Type B pancreatic cell (in vitro differentiated cells): ENCODE measurements at places on chromosomes 2 and 18.

DNA sequence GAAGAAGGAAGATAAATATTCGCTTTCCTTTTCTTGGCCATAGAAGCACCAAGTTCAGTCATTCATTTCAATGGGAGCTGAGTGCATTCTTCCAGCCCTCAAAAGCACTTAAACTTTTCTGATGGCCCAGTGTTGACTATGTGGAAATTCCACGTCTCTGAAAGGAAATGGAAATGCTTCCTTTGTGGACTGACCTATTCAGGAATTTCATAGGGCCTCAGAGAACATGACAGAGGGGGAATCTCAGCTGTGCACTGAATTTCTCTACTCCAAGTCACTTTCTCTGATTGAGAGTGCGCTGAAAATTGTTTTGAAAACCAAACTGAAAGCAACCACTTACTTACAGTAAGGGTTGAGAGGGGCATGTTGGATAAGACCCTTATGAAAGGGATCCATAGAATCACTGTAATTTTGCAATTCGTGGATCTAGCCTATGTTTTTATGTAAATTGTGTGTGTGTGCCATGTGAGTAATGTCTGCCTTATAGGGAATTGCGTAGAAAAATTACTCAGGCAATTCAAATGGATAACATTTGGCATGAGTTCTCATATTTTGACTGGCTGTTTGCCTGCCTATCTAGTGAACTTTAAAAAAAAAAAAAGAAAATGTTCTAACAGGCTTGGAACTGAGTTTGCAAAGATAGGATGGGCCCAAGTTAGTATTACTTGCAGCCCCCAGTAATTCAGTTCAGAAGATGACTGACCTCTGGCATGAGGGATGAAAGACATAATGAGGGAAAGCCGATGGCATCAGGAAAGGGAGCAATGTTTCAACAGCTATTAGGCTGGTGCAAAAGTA, 437.0 kb downstream of the PTPRM start:
- no peak for DNase-seq

DNA sequence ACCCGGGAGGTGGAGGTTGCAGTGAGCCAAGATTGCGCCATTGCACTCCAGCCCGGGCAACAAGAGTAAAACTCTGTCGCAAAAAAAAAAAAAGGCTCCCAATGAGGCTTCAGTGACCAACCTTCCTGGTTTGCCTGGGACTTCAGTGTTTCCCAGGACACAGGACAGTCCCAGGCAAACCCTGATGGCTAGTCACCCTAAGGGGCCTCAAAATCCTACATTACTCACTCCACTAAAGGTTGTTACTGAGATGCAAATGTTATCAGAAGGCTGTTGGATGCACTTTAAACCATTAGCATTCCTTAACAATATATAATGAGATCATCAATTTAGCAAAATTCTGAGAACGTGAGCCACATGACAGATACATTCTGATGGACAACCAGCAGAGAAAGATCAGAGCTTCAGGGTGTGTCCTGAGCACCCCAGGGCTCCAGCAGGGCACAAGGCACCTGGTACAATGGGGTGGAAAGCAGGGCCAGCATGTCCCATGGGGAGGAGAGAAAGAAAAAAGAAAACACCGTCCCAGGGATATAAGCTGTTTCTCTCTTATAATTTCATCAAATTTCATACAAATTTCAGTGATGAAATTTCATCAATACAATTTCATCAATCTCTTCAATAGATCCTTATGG, 118.1 kb upstream of the ARL5A start:
- DNase-seq: no peak

DNA sequence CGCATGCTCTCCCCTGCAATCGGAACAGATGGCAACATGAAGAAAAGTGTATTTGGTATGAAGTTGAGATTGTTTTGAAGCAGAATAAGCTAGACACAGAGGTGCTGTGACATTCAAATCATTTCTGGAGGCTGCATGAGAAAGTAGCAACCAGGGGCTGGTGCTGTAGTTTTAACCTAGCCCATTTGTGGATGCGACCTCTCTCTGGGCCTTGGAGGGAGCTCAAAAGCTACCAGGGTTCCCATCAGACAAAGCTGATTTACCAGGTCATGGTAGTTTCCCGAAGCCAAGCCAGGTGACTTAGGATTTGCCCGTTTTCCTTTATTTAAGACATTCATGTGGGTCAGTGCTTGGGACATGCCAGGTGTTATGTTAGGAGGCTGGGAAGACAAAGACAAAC, 77.5 kb downstream of the CIB4 start:
- DNase-seq: no peak

DNA sequence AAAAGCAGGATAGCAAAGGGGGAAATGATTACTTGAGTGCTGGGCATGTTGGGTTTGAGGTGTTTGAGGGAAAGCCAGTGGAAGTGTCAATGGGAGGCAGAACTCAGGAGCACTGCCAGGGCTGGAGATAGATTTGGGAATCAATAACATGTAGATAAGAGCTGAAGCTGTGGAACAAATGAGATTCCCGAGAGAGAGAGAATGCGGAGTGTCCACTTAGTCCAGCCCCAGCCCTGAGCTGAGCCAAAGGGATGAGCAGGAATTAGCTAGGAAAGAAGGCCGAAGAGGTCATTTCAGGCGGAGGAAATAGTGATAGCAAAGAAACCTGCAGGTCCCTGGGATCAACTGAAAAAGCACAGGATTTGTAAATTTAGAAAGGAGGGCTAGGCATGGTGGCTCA, 21.2 kb upstream of the YES1 start:
- peak; percentile 25 for DNase-seq

- DNase-seq: no peak
These were observed 382.1 kb downstream of the NRXN1 start for GRCh38 chr2:50649626-50650402.

GRCh38 chr2:234335661-234336228, 161.1 kb downstream of the ARL4C start:
- no peak for DNase-seq

DNA sequence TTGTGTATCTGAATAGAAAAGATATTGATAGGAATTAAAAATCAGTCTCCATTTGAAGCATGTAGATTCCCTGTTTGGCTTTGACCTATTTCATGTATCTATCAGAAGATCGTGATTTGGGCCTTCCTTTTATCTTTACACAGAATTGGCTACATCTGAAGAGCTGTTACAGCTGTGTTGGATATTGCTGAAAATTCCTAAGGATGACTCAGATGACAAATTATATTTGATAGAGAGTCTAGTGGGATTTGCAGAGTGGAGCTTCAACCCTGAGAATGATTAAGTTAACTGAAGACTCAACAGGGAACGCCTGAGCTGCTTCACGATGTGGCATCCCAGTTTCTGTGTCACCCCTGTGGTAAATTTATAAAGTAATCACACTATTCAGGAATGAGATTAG, 4.9 kb upstream of the COL3A1 start:
- no peak for DNase-seq

- DNase-seq: no peak
These were observed 39.6 kb downstream of the DOCK10 start for GRCh38 chr2:225002656-225003045.

- no peak for DNase-seq
These were observed 24.4 kb downstream of the ADRA2B start for GRCh38 chr2:96091711-96092572.

DNA sequence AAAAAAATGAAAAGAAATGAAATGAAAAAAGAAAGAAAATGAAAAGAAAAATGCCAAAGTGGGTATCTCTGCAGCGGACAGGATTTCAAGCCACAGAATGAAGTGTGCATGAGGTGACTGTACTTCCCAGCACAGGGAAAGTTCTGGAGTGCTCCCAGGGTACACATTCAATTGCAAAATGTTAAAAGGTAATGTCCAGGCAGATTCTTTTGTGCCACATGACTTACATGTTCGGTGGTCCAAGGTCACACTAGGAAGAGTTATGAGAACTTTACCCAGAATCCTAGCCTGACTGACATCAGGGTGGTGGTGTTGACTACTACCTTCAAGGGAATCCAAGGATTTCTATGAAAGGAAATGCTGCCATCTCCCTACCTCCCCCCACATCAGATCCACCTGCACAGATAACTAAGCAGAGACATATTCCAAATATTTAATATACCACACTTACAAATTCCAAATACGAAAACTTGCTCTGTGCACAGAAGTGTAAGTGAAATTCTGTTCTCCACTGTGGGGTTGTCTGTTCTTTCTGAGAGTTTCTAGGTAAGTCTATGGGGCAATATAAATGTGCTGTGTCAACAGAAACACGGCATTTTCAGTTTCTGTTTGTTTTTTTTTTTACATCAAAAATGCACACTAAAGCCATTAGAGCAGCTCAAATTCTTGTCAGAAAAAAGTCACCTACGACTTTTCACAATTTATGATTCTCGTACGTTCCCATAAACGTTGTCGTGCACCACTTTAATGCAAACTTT, 56.6 kb downstream of the CABYR start:
- no peak for DNase-seq

DNA sequence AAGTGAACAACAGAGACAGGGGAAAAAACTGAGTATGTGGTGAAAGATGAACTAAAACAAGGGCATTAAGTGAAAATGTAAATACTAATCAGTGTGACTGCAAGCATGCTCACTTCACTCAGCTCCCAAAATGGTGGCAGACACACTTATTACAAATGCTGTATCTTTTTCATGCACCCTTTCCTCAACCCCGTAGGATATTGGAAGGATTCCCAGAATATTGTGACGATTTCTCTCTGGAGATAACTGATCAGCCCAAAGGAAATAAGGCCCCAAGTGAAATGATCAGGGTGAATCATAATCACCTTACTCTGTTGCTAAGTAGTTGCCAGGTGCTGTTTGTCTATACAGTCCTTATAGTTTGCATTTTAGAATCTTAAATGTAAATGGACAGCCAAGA, 138.9 kb upstream of the IL1R2 start:
- DNase-seq: no peak

GRCh38 chr2:226742347-226742746, 57.3 kb downstream of the IRS1 start:
- no peak for DNase-seq

GRCh38 chr2:37587817-37588216, 83.6 kb downstream of the CDC42EP3 start:
- no peak for DNase-seq

DNA sequence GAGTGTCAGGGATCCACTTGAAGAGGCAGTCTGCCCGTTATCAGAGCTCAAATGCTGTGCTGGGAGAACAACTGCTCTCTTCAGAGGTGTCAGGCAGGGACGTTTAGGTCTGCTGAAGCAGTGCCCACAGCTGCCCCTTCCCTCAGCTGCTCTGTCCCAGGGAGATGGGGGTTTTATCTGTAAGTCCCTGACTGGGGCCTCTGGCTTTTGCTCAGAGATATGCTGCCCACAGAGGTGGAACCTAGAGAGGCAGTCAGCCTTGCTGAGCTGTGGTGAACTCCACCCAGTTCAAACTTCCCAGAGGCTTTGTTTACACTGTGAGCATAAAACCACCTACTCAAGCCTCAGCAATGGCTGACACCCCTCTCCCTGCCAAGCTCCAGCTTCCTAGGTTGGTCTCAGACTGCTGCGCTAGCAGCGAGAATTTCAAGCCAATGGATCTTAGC, 38.1 kb downstream of the PLEK start:
- no peak for DNase-seq

GRCh38 chr2:9406529-9407362, 16.6 kb downstream of the ITGB1BP1 start:
- DNase-seq: no peak

DNA sequence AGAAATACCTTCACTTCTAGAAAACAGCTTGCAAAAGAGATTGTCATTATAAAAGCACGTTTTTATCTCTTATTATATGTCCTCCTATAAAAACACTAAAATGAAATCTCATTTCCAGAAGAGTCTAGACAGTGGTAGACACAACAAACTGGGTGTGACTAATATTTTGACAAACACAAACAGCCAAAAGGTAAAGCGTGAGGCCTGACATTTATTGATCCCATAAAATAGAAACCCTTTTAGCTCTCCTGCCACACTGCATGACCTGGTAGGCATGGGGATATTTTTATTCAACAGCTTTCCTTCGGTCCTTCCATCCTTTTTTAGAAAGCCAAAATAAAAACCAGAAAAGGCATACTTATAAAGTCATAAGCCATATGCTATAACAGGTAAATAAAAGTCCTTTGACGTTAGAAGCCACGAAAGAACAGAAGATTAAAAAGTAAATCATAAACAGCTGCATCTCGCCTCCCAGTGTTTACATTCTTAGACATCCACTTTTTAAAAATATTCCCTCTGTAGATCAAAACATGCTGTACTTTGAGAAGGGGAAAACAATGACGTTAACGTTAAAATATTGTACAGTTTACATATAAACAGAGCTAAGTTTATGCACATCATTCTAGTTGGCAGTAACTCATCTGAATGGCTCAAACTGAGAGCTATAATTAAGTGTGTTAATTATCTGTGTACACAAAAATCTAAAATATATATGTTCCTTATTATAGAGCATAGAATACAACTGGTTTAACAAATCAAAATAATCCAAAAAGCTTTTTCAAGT, 44.6 kb downstream of the IRS1 start:
- DNase-seq: no peak

DNA sequence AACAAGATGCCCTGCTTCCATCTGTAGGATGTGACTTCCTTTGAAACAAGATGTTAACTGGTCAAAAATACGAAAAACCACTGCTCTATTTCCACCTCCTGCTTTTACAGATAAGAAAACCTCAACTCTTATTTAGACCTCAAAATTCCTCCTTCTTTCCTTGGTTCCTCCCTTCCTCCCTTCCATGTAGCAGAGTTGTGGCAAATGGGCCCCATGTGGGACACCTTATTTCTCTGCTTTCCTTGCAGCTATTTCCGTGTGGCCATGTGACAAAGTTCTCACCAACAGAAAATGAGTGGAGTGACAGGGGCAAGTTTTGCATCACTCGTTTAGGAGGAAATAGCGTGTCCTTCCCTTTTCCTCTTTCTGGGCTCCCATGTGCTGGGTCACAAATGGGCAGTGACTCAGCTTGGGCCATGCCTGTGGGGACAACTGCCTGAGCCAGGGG, 69.4 kb upstream of the SMAD2 start:
- no peak for DNase-seq

- no peak for DNase-seq
These were observed 36.4 kb downstream of the TACR1 start for GRCh38 chr2:75162897-75163296.

GRCh38 chr18:49847524-49847923, 34.2 kb upstream of the ACAA2 start:
- no peak for DNase-seq

- DNase-seq: no peak
These were observed 891 bp upstream of the FTCDNL1 start for GRCh38 chr2:199851883-199852282.

DNA sequence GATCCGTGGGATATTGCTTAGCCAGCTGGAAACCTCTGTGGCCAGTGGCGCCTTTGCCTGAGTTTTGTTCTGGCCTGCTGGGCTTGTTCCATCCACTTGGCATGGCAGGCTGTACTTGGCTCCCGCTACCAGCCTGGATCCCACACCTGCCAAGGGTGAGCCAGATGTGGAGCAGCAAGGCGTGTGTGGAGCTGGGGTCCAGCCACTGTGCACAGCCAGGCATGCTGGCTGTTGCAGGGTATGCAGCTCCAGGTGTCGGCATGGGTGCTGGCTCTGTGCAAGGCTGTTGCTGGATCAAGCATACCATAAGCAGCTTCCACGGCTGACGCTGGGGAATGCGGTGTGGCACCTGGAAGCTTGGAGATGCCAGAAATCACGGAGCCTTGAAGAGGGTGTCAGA, 34.5 kb downstream of the PTPN4 start:
- no peak for DNase-seq
